ENCODE measurements at places on chromosomes 11 and 22. TPM values are rescaled to one million over a fixed set of nuclear protein-coding genes. Genes with fewer than 3 reads are reported as not detected.

- DNase-seq = peak; percentile 46
Measured at GRCh38 chr11:111183706-111184105, 61.8 kb upstream of the POU2AF2 start.

GRCh38 chr11:128448200-128448886 is 139.0 kb downstream of the ETS1 start:
- peak; percentile 99 for DNase-seq

DNA sequence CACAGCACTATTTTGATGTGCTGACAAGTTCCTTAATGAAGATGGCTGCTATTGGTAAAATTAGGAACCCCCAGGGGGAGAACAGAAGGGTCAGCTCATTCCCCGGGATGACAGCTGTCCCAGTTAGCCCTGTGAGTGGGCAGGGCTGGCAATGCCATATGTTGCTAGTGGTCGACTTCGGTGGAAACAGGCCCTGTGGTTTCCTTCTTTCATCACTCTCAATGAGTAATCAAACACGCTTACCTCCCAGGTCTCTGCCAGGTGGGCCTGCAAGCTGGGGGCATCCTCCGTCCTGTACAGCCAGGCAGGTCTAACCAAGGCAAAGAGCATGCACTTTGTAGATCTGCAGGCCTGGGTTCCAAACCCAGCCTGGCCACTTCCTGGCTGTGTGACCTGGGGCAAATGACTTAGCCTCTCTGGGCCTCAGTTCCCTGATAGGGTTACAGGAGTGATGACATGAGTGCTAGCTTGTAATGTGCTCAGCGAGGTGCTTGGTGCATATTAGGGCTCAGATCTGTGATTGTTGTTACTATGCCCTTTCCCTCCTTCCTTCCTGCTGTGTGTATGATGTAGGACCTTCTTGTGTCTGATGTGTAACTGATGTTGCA is 85.2 kb downstream of the TSPAN18 start:
- no peak for DNase-seq

GRCh38 chr11:99682171-99682570 is 661.4 kb downstream of the CNTN5 start:
- no peak for DNase-seq

DNA sequence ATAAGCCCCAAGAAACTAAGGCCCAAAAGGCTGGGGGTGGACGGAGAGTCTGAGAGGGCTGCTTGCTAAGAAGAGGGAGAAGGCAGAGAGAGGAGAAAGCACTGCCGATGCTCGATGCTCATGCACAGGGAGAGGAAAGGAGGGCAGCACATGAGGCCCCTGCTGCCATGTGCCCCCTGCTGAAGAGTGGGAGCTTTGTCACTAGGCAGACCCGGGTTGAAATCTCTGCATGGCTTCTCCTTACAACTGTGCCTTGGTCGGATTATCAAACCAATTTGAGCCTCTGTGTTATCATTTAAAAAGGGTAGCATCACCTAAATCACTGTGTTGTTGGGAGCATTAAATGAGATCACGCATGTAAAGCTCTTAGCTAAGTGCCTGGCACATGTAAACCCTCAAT is 330.5 kb downstream of the NXPE2 start:
- no peak for DNase-seq

MN1 gene
- 1.2 TPM for total RNA-seq

CRYBA4 gene
- total RNA-seq = not detected

SCGB1A1 gene
- total RNA-seq = not detected

APOA1 gene
- total RNA-seq = not detected

GRCh38 chr22:31127181-31127772 is 4.5 kb downstream of the INPP5J start:
- no peak for DNase-seq
